ENCODE measurements at places on chromosomes 5 and 9. TPM values are rescaled to one million over a fixed set of nuclear protein-coding genes. Genes with fewer than 3 reads are reported as not detected.

TMC1 gene
- total RNA-seq, result 0.28 TPM

JAKMIP2 gene
- total RNA-seq, result 5.9 TPM

PLEKHG4B gene
- 0.30 TPM for total RNA-seq

DCAF12 gene
- total RNA-seq, result 12.6 TPM

OGN gene
- 0.59 TPM for total RNA-seq

CDK7 gene
- 60.0 TPM for total RNA-seq

TLX3 gene
- total RNA-seq, result not detected

CCDC192 gene
- total RNA-seq, result not detected

BSPRY gene
- not detected for total RNA-seq

EPB41L4A gene
- total RNA-seq, result 3.2 TPM

MYMK gene
- not detected for total RNA-seq

SPEF2 gene
- 3.6 TPM for total RNA-seq

PITX1 gene
- total RNA-seq, result 29.7 TPM

PHYHD1 gene
- 2.1 TPM for total RNA-seq

PCDHGC5 gene
- 10.2 TPM for total RNA-seq

Data from smooth muscle cell of the umbilical artery (primary cell).